ENCODE measurements at places on chromosomes 5 and 9. TPM values are rescaled to one million over a fixed set of nuclear protein-coding genes. Genes with fewer than 3 reads are reported as not detected.

DNA sequence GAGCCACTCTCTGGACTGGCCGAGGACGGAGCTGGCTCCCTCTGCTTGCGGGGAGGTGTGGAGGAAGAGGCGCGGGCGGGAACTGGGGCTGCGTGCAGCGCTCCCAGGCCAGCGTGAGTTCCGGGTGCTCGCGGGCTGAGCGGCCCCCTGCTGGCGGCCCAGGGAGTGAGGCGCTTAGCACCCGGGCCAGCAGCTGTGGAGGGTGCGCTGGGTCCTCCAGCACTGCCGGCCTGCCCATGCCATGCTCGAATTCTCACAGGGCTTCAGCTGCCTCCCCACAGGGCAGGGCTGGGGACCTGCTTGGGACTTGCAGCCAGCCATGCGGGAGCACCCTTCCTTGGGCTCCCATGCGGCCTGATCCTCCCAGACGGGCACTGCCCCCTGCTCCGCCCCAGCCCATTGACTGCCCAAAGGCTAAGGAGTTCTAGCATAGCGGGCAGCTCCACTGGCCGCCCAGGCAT lies 416.9 kb downstream of the MRPS30 start:
- no peak for DNase-seq

AGXT2 gene
- not detected for total RNA-seq

- DNase-seq = no peak
Observed at GRCh38 chr5:118844351-118844750, 144.0 kb downstream of the DTWD2 start.

ANKRD55 gene
- total RNA-seq = not detected

- DNase-seq = no peak
Observed at GRCh38 chr5:40045429-40045828, 620.6 kb upstream of the DAB2 start.

ST8SIA4 gene
- 5.7 TPM for total RNA-seq

DNA sequence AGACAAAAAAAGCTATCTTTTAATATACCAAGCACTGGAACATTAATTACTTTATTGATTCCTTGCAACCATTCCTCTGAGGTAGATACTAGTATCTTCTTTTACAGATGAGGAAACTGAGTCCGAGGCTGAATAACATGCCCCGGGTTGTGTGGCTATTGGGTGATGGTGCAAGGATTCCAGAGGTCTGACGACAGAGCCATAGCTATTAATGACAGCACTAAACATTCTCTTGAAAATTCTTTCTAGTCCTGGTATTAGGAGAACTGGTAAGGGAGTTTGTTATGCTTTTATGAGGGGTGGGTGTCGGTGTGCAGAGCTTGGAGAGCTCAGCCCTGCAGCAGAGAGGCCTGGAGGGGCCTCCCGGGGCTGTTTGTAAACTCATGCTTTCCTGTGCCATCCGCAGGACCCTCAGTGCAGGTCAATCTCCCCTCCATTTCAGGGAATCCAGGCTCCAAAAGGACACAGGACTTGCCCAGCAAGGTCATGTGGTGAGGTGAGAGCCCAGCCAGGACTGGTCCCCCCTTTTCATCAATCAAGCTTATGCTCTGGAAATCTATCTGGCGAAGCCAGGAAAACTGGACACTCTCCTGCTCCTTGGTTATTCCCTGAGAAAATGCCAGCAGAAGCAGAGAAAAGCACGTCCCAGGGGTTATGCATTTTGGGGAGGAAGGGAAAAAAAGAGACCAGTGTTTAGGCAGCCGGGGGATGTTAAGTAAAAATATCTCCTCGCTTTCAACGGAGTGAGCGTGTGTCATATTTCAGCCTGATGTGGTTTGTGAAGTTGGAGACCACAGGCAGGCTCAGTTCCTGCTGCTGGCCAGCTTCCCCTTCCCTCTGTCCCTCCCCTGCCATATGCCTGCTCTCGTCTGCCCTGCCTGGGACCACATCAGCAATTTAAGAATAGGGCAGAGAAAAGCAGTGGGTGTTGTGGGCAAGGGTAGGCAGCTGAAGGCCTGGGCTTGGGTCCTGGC lies 3.7 kb downstream of the GSN start:
- peak; percentile 37 for DNase-seq

DNA sequence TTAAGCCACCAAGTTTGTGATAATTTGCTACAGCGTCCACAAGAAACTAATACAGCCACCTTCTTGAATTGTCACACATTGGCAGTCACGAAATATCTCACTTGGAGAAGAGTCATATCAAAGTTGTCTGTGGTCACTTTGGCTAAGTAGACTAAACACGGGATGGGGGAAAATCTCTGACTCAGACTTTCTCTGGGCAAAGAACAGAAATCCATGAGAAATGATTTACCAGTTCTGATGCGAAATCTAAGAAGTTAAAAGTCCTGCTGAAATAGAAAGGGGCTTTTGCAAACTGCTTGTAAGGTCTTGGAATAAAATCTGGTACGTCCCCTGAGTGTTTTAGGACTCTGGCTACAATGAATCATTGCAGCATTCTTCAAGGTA lies 158.4 kb downstream of the COL23A1 start:
- DNase-seq = no peak

DNA sequence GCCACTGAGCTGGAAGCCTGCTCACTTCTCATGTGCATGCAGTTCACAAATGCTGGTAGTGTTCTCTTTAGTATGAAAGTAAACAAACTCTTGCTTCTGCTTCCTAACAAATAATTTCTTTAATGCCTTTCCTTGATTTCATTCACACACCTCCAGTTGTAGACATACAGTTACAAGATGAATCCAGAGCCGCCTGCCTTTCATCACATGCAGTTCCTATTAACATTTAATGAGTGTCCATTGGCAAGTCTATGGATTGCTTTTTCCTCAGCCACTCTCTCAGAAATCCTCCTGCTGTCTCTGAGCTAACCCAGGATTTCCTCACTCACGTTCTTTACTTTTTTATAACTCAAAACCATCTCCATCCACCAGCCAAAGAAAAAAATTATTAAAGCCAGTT lies 408.6 kb downstream of the BNC2 start:
- no peak for DNase-seq

DNA sequence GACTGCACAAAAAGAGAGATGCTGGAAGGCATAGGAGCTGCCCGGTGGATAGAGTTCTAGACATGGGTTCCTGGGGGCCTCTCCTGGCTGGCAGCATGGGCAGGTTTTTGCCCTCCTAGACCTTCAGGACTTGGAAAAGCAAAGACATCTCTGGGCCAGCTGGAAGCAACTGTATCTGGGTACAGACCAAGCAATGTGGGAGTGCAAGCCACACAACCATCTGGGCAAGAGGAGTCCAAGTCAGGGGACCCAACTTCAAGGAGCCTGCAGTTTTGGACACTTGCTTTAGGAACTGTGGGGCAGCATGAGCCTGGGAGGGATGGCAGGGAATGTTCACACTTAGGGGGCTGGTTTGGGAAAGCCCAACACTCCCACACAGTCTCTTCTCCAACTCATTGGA lies 323.3 kb downstream of the GADD45G start:
- DNase-seq = no peak

DNA sequence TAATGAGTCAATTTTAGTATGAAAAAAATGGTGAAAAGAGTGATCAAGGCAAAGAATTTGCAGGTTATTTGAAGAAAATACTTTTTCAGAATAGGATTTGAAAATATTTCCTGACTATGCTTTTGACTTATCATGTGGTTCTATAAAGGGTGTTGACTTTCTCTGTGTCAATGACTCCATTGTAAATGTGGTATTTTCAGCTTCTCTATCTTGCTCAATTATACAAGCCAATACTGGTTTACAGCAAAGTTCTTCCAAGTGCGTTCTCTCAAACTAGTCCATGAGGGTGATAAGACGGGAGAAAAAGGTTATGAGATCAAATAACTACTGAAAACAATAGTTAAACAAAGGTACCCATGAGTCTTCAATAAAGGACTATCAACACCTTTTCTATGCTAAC lies 21.7 kb downstream of the IL33 start:
- DNase-seq = no peak

SAXO1 gene
- 1.0 TPM for total RNA-seq

DNA sequence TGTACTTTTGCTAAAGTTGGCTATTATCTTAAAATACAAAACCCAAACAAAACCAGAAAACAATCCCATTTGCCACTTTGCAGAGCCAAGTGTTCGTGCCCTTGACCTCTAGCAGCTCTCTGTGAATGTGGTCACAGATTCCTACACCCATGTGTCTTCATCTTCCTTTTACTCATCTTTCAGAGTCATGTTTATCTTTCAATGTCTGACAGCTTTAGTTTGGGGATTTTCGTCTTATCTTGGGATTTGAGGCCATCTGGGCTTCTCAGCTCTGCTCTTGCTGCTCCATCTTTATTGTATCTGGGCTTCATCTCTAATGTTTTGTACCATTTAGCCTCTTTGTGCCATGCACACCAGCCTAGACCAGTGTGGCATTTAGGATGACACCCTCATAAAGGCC lies 81.0 kb downstream of the DAPK1 start:
- no peak for DNase-seq

DNA sequence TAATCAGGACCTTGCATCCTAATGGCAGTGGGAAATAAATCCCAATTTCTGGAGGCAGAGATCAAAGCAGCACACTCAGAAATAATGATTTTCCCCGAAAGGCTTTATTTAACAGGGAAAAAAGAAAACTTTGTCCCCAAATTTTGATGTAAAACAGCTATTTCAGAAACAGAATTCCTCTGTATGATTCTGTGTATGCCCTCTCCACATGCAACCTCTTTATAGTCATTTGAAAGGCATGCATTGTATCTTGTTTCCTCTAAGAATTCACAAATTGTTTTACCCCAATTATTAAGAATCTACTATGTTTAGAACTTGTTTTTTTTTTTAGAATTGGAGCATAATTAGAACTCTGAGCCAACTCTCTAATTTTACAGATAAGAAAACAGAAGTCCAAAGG lies 2.7 kb upstream of the PTAR1 start:
- no peak for DNase-seq

DNA sequence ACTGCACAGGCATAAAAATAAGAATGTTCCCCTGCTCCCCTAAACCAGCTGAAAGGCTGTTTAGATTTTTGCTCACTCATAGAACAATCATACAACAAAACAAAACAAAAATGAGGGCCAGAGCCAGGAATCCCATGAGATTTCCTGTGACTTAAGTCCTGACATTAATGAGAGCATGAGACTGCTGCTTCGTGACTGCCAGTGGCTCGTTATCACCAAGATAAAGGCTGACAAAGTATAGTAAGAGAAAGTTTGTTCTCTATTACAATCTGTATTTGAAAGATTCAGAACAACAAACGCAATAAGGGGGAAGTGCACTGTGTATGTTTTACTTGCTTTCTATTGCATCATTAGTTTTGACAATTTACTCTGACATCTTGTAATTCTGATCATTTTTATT lies 837.1 kb upstream of the C9orf72 start:
- DNase-seq = no peak

CAVIN4 gene
- total RNA-seq = not detected

DNA sequence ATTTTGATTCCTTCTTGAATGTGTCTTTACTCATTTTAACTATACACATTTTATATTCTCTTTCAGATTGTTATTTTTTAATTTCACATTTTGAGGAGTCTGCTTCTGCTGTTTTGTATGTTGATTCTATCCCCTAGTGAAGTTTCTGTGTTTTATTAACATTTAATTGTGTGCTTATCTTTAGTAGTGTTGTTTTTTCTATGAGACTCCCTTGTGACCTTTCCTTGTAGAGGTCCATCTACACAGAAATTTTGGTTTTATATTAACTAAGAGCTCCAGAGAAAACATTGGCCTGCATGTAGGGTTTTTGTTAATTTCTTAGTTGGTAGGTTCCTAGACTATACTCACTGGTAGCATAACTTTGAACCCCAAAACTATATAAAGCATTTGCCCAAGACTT lies 35.4 kb upstream of the IL13 start:
- no peak for DNase-seq

GRCh38 chr5:67693956-67694809 lies 497.6 kb upstream of the CD180 start:
- DNase-seq = peak; percentile 81

MARCOL gene
- not detected for total RNA-seq

- no peak for DNase-seq
Observed at GRCh38 chr5:94776167-94776566, 157.7 kb downstream of the SLF1 start.

- no peak for DNase-seq
Observed at GRCh38 chr9:130768265-130768664, 66.8 kb upstream of the ABL1 start.

DNA sequence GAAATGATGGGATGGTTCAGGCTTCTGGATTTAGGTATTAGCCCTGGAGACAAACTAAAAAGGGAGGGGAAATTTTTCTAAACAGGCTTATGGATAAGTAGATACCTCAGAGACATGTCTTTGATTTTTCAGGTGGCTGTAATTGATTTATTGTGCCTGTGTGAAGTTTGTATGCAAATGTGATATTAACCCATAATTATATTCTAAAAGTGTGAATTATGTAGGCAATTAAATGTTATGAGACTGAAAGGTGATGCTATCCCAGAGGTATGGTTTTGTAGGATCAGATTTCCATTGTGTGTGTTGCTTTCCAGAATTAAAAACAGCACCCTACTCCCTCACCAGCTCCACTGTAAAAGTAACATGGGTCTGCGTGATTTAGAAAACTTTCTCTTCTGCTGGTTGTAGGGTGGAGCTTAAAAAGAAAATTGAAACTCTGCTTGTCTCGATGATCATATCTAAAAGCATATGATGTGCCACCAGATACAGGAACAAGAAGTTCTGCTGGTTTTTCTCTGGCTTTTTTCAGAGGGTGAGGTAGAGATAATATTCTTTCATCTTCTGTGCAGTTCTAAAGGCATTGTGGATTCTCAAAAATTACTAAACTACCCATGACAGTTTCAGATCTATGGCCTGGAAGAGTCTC lies 71.8 kb upstream of the TAF11L2 start:
- DNase-seq = no peak

NSUN2 gene
- 73.5 TPM for total RNA-seq

- peak; percentile 48 for DNase-seq
Observed at GRCh38 chr5:163503106-163504078, 2.0 kb upstream of the MAT2B start.

TGFBI gene
- 158 TPM for total RNA-seq

GRCh38 chr9:71725590-71726338 lies 42.5 kb downstream of the CEMIP2 start:
- DNase-seq = no peak

DNA sequence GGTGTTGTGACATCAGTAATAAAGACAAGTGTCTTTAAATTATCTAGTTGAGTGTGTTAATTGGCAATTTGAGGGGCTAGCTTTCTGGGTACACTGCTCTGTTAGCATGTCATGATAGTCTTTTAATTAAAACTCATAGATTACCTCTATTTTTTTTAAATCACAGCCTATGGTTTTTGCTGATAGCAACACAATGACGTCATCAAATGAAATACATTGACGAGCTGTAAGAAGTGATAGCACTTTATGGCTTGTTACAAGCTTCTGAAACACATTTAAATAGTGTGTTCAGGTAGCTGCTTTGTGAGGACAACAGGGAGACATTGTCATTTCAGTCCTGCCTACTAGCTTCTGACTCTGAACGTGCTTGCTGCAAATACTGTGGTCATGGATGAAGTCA lies 600.5 kb upstream of the EDIL3 start:
- no peak for DNase-seq

TRIM23 gene
- total RNA-seq = 21.4 TPM

- no peak for DNase-seq
Observed at GRCh38 chr5:119083679-119084078, 12.8 kb downstream of the DMXL1 start.

GRCh38 chr9:36492865-36493264 lies 79.8 kb upstream of the MELK start:
- DNase-seq = no peak

HTR1A gene
- not detected for total RNA-seq

- peak; percentile 67 for DNase-seq
Observed at GRCh38 chr5:150497274-150497988, 10.5 kb upstream of the NDST1 start.

GRCh38 chr5:96320797-96321196 lies 112.3 kb downstream of the PCSK1 start:
- DNase-seq = no peak

IQGAP2 gene
- total RNA-seq = 42.8 TPM

- DNase-seq = no peak
Observed at GRCh38 chr5:141734501-141735229, 52.6 kb upstream of the ARAP3 start.

Measured in tibial nerve (tissue), 4 donors.